ENCODE measurements at places on chromosomes 3 and 15.

- peak; percentile 92 for DNase-seq
Measured at GRCh38 chr3:45167011-45167911, 21.1 kb upstream of the CDCP1 start.

- DNase-seq, result peak; percentile 86
Measured at GRCh38 chr3:46368569-46368968, 2.2 kb upstream of the CCR5 start.

GRCh38 chr15:41079717-41080116 is 36.4 kb downstream of the INO80 start:
- DNase-seq, result no peak

GRCh38 chr3:150236316-150237082 is 171.6 kb upstream of the TSC22D2 start:
- DNase-seq, result no peak

DNA sequence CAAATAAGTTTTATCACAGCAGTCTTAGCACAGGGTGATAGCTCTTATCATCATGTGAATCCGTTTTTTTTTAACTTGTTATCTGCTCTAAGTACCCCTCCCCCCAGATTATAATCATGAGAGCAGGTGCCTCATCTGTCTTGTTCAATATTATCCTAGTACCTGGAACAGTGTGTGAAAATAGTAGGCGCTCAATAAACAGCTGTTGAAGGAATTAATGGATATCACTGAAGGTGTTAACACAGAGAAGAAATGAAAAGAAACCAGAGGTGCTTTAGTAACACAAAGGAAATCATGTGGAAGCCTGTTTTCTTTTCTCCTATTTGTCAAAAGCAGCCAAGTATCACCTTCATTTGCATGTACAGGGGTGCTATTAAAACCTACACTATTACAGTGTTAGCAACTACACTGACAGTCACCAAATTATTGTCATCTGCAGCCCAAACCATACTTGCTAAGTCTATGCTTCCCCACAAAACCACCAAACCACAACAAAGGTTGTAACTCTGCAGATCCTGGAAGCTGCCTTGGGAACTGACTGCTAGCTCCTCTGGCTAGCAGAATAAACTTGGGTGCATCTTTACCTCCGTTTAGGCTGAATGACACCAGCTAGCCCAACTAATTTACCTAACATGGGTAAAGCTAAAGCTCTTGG is 2.9 kb downstream of the XPC start:
- peak; percentile 85 for DNase-seq

DNA sequence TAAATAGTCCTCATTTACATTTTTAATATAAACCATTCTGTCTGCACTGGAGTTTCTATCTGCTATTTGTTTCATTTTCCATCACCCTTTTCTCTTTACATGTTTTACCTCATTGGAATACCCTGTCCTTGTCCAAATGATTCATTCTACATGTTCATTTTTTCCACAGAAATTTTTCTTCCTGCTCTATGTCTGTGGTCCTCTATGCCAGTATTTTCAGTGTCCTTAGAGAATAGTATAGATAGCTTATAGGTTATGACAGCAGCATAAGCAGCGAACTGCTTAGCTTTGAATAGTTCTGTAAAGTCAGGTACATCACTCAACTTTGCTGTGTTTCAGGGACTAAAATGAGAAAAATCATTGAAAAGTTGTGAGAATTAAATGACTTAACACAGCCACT is 742.3 kb upstream of the CBLB start:
- DNase-seq, result no peak

- DNase-seq, result no peak
Measured at GRCh38 chr3:136343873-136344555, 93.9 kb downstream of the PCCB start.

DNA sequence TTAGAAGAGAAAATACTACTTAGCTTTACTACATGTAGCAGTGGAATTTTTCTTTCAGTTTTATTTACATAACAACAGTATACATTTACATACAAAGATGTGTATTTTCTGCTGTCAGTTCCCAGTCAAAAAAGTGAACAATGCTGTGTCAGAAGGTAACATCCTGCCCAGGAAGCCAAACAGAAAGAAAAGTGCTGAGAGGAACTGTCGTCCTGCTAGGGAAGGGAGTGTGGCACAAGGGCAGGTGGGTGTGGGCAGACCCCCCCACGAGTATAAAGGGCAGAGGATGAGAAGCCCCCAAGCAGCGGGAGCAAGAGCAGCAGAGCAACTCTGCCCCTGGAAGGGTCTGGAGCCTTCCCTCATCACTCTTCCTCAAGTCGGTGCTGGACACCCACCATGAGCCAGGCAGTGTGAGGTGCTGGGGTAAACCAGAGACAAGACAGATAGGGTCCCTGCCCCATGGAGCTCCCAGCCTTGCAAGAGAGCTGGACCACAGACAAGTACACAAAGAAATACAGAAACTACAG is 39.7 kb downstream of the TBC1D2B start:
- DNase-seq, result peak; percentile 44

DNA sequence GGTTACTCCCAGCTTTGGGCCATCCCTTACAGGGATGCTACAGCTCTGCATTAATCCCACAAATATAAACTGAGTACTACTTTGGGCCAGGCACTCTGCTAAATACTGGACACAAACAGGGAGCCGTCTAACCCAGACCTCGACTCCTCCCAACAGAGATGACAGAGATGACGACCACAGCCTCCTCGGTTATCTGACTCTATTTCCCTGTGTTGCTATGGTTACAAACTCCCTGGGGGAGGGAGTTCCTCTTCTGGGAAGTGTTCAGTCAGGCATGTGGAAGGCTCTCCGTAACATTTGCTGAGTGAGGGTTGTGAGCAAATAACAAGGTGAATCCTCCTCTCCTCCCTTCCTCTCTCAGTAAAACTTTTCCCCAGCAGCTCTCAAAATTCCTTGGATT is 6.7 kb upstream of the CMTM7 start:
- DNase-seq, result no peak

- DNase-seq, result no peak
Measured at GRCh38 chr3:24299246-24299805, 195.3 kb downstream of the THRB start.

GRCh38 chr15:70453766-70454165 is 309.6 kb downstream of the UACA start:
- DNase-seq, result no peak

- no peak for DNase-seq
Measured at GRCh38 chr15:100180921-100181320, 160.9 kb downstream of the ADAMTS17 start.

DNA sequence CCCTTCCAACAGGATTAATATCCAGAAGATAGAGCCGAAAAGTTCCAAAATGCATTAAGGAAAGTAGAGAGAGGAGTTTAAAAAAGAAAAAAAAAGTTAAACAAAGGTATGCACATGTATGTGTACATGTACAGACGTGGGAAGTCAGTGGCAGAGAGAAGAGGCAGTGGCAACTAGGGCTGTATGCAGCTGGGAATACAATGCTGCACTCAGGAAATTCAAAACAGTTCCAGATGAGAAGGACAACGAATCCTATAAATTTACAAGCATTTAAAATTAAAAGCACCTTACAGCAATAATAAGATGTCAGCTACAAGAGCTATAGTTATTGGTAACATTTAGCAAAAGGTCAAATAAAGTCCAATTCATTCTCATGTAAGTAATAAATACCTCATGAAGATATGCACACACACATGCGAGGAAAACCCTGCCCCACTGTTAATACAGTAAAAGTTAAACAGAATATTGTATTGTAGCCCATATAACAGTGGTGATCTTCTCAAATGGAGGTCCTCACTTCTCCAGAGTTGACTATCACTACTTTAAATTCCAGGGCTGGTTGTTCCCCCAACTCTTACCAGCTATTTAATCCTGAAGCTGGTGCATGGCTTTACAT is 18.2 kb downstream of the MRPL3 start:
- no peak for DNase-seq

- DNase-seq, result peak; percentile 67
Measured at GRCh38 chr3:72123908-72124441, 339.0 kb upstream of the PROK2 start.

GRCh38 chr3:45943207-45943846 is at the start of gene CXCR6:
TSS of gene CXCR6 (plus strand) at chr3:45943464. CDS start at chr3:45946482, 3,018 bp downstream.
- DNase-seq, result peak; percentile 87

- no peak for DNase-seq
Measured at GRCh38 chr3:52039846-52040245, 16.5 kb downstream of the DUSP7 start.

DNA sequence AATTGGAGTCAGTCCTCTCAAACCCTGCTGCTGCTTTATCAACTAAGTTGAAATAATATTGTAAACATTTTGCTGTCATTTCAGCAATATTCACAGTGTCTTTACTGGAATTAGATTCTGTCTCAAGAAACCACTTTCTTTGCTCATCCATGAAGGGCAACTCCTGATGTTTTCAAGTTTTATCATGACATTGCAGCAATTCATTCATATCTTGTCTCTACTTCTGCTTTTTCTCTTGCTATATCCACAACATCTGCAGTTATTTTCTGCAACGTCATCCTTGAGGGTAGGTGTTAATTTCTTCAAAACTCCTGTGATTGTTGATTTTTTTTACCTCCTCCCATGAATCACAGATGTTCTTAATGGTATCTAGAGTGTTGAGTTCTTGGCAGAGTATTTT is 181.6 kb downstream of the EPHA6 start:
- DNase-seq, result no peak

- DNase-seq, result no peak
Measured at GRCh38 chr3:98994128-98994762, 92.8 kb upstream of the DCBLD2 start.

DNA sequence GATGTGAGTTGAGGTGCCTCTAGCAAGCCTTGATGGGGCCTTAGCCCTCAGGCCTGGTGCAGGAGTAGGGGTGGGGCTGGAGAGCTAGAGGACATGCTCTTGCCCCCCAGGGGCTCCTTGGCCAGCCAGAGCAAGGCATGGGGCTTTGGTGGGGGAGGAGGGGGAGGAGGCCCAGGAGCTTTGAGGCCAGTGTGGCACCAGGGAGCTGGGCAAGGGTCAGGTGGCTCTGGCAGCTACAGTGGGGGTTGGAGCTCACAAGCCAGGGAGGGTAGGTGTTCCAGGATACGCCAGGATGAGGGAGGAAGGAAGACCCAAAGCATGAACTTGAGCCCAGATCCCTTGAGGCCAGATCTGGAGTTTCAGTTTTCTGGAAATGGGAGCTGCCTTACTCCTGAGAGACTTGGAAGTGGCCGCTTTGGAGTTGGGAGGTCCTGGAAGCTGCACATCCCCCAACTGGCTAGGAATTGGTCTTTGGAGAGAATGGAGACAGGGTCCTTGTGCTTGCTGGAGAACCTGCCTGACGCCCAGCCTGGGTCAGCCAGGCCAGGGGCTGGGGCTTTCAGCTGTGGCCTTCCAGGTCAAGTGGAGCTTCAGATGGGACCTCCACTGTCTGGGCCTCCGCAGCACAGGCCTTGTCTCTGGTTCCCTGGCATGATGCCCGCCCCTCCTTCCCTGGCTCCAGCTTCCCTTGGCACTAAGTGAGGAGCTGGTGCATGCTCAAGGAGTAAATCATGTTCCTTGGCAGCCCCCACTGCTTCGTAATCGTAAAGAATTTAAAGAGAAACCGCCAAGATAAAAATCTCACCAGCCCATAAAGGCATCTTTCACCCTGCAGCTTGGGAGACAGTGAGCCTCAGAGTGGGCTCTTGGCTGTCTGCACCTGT is 8.7 kb downstream of the SEMA3F start:
- no peak for DNase-seq

- DNase-seq, result no peak
Measured at GRCh38 chr15:29690765-29691475, 131.3 kb downstream of the TJP1 start.

- DNase-seq, result no peak
Measured at GRCh38 chr15:68413363-68414205, 18.4 kb downstream of the ITGA11 start.

DNA sequence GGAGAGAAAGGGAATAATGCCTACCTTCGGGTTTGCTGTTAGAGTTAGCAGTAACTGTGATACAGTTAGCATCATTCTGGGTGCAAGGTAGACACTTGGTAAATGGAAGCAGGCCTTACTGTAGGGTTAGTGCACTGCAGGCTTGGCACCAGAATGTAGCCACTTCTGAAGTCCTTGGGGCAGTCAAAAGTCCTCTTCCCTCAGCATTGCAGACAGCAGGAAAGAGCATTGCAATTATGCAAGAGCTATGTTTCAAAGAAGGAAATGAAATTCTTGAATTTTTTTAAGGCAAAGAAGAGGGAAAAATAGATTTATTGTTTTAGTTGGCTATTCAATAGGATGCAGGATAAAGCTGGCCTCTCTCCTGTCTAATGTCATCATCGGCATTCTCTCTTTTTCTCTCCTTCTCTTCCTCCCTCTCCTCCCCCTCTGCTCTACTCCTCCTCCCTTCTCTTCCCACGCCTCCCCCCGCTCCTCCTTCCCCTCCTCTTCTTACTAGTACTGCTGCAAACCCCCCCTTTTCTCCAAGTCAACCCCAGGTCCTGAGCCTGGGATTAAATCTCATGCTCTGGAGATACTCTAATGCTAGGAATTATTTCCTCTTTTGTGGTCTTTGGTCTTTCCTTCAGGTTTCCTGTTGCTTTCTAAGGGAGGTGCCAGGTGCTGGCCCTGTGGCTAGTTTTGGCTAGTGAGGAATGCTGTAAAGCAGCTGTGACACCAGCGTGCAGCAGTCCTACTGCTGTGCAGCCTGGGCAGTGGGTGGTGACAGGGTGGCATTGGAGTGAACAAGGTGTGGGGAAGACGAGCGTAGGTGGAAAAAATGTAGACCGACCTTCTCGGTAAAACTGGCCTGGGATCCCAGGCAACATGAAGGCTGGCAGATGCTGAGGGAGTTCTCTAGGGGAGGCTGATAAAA is 21.7 kb downstream of the EEFSEC start:
- DNase-seq, result no peak

- no peak for DNase-seq
Measured at GRCh38 chr3:28575746-28576613, 227.4 kb upstream of the AZI2 start.

GRCh38 chr15:85771271-85771670 is 23.5 kb downstream of the KLHL25 start:
- no peak for DNase-seq

- DNase-seq, result no peak
Measured at GRCh38 chr3:72161881-72162595, 377.1 kb upstream of the PROK2 start.

DNA sequence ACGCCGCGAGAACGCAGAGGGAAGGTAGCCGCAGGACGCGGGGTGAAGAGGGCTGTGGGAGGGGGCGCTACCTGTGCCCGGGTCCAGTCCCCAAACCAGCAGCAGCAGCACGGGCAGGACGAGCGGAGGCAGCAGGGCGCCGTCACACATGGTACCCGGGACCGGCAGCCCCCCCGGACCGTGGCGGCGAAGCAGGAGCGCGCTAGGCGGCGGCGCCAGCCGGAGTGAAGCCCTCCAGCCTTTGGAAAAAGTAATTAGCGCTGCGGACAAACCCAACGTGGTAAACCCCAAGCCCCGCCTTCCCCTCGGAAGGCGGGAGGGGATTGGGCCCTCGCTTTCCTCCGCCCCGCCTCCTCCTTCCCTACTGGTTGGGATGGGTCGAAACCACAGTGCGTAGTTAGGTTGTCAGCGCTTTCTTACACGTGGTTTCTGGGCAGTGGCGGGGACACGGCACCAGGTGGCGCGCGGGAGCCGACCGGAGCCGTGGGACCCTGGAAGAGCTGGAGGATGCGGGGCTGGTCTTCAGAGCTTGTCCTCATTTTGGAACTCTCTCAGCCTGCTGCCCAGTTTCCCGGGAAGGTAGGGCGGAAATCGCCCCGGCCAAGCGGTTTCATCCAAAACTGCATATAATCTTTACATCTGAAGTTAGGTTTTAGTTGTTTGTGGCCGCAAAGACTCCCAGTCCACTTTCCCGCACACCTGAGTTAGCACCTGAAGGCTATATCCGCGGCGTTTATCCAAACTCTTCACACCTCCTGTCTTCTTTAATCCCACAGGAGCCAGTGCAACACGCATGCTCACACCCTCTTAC is at the start of gene ADAMTS17:
Gene ADAMTS17 (minus strand): TSS at position 226 of the 811 bp plus-strand sequence. CDS start 76 bp downstream, at position 150.
- DNase-seq, result peak; percentile 95
